ENCODE measurements at places on chromosomes 1 and 21.

DNA sequence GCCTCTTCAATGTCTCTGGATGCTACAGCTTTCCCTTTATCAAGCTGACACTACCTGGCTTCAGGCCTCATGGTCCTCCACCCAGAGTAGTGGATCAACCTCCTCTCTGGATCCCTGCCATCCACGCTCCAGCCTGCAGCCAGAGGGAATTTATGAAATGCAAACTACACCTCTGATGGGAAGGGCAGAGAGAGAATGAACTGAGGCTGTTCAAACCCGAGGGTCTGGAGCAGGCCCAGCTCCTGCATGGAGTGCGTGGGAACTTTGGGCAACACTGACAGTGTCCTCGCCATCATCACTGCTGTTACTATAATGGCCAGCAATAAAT, 157.8 kb downstream of the TRABD2B start:
- DNase-seq = no peak

DNA sequence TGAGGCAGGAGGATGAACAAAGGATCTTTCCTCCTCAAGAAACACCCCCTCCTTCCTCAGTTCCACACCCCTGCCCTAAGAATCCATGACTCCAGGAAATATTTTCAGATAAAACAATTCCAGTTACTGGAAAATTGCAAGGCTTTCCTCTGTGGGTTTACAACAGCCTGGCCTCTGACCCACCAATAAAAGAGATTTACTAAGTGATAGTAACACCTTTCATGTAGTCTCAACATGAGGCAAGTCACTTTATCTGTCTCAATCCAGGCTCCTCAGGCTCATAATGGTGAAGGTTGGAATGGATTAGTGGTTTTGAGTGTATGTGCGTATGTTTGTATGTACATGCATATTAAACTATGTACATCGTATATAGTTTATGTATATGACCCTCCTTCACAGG, 71.4 kb upstream of the PPP2R5A start:
- DNase-seq = no peak

- peak; percentile 75 for DNase-seq
Measured at GRCh38 chr1:227913764-227914721, 33.7 kb downstream of the WNT9A start.

- DNase-seq = no peak
Measured at GRCh38 chr1:37085393-37085792, 51.1 kb upstream of the GRIK3 start.

DNA sequence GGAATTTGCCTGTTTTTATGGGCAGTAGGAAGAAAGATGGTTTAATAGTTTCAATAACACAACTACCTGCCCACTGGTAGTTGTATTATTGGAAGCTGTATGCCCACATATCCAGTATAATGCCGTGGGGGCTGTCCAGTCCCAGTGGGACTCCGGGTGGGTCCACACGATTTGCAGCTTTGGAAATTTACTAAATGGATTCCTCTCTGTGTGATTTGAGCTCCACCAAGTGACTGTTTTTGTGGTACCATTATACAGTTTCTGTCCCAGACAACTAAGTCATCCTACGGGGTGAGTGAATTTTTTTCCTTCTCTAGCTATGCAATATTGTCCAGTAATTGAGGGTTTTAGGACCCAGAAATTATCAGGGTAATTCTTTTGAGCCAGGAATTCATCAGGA, 86.8 kb downstream of the PLA2G4A start:
- no peak for DNase-seq

DNA sequence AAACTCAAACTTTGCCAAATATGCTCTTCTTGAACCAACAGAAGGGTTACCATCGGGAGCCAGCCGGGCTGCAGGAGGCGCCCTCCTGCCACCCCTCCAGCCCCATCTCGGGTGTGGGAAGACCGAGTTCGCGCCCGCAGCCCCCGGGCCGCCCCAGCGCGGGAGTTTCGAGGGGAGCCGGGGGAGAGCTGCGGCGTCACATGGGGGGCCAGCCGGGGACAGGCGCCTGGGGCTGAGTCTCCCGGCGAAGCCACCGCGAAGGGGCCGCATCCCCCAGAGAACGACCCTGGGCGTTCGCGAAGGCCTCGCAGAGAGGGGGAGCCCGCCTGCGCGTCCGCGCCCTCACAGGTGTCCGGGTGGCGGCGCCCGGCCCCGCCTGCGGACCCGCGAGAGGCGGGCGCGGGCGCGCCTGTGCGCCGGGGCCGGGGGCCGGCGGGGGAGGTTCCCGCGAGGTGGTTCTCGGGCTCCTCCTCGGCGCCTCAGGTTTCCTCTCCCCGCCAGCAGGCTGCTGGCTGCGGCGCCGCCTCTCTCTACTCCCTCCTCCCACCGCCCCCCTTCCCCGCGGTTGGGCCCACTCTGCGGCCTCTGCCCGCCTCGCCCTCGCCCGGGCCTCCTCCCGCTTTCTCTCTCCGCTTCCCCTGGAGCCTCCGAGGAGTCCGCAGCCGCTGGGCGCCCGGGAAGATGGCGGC, at the start of gene RAVER2:
Gene RAVER2, plus strand, starts transcription at position 584 of the 689 bp plus-strand sequence. Its CDS starts 98 bp downstream, at position 682.
- DNase-seq = peak; percentile 95

- no peak for DNase-seq
Measured at GRCh38 chr1:70922196-70922595, 125.4 kb downstream of the PTGER3 start.

DNA sequence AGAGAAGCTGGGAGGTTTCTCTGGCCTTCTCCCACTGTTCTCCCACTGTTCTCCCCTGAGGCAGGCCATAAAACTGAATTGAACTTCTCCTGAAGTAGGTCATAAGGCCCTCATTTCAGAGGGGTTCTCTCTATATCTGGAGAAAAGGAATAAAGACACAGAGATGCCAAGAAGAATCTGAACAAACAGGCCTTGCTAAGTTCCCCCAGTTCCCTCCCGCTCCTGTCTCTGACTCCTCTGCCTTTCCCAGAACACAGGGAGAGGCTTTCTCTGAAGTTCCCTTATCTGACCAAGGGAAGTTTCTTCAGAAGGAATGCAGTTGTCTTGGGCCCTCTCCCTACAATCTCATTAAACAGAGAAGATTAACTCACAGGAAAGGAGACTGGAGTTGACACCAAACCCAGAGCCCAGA, 83.4 kb downstream of the SLC16A1 start:
- no peak for DNase-seq

DNA sequence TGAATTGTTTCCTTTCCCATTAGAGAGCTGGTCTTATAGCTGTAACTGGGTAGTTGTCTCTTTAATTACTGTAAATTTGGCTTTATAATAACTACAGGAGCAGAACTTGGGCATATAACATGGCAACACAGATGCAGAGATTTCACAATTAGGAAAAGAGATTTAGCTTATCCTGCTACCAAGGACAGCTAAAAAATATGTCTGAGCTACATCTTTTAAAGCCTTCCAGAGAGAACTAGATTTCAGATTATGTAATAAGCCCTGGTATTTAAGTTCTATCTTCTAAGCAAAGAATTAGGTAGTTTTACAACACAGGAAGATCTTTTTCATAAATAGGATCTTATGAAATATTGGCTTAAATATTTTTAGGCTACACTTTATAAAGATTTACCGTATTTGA, 313.8 kb downstream of the S1PR1 start:
- no peak for DNase-seq

GRCh38 chr1:156539818-156540355, 32.5 kb downstream of the IQGAP3 start:
- DNase-seq = no peak

GRCh38 chr21:37821786-37822450, 94.3 kb downstream of the KCNJ6 start:
- peak; percentile 82 for DNase-seq

DNA sequence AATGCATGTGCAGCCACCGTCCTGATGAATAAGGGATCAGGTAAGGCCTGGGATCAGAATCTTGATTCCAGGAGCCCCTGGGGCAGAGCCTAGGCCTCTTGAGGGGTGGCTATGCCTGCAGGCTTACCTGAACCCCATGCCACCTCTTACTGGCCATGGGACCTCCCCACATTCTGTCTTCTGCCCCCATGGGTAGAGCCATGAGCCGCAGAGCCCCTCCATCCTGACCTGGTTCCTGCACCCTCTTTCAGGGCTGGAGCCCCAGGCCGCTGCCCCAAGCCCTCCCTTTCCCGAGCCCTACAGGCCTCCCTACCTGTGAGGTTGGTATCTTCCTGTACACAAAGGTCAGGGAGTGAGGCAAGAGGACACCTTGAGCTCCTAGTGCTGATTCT, 120.8 kb downstream of the DMRTB1 start:
- no peak for DNase-seq
